ENCODE measurements at places on chromosomes 12 and 14.

DNA sequence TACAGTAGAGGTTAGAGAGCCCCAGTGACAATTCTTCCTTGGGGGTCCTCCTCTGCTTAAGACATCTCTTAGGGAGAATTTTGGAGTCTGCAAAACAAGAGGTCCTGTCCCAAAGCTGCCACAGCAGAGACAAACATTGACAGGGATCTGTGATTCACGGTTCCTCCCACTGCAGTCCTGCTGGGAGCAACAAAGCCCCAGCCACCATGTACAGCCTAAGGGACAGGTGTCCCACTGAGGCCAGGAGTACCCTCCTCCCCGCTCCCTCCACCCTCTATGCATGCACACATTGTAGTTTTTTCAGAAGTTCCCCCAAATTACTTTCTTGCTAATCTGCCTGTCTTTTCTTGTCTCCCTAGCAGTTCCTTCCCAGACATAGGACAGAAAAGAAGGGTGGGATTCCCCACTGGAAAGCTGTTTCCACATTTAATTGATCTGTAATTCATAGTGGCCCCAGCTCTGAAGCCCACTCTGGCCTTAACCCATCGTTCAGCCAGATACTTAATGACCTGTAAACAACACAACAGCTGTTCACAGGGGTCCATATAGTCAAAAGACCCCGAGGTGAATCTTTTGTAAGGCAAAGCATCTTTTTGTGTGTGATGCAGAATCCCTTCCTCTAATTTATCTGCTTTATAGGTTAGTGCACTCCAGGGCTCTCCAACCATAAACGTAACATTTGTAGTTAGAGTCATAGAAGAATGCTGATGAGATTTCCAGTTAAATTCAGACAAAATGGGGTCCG is 13.9 kb upstream of the PRICKLE1 start:
- DNase-seq, result no peak

GRCh38 chr14:78498062-78498595 is 328.0 kb downstream of the NRXN3 start:
- DNase-seq, result no peak

DNA sequence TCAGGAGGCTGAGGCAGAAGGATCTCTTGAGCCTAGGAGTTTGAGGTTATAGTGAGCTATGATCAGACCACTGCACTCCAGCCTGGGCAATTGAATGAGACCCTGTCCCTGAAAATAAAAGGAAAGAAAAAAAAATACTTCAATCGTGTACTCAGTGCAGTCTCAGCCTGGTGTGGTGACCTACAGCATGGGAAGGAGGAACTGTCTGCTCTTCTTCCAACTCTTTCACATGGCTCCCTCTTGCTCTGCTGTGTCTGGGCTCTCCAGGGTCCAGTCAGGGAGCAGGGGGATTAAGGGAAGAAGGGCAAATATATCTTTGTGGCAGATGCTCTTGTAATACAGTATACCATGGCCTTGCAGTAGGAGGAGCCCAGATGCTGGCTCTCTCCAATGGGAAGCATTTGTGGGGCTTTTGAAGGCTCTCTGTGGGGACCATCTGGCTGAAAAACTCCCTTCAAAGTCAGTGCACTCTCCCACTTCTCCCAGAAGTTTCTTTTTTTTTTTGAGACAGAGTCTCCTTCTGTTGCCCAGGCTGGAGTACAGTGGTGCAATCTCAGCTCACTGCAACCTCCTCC is 76.6 kb upstream of the TMPO start:
- no peak for DNase-seq

- no peak for DNase-seq
Observed at GRCh38 chr12:12538535-12538934, 24.1 kb downstream of the DUSP16 start.

DNA sequence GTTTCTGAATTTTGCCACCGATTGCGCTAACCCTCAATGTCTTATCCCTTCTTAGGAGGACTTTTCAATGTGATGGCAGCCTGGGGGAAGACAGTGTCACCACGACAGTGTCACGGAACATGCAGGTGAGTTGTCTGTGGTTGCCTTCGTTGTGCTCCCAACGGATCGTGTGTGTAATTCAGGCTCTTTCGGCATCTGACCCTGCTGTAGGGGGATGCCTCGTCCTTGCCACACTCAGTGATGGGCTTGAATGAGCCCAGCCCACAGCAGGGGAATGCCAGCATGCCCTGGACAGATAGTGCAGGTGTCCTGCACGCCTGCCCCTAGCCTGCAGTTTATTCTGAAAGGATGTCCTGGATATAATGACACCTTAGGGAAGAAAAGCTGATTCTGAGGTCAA is 123.8 kb upstream of the RTL1 start:
- DNase-seq, result no peak

DNA sequence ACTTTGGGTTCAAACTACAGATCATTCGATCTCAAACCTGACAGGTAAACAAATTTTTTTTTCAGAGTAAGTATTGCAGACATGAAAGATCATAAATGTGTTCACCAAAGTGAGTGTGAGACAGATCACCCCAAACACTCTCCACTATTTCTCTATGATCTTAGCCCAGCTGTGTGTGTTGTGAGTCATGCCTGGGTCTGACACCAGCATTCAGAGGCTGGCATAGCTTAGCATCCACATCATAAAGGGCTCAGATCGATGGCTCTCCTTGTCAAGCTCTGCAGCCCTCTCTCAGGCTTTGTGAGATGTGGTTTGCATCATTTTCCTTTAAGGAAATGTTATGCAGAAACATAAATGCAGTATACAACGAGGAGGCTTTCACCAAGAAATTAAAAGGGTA is 164.9 kb downstream of the ETV6 start:
- no peak for DNase-seq

DNA sequence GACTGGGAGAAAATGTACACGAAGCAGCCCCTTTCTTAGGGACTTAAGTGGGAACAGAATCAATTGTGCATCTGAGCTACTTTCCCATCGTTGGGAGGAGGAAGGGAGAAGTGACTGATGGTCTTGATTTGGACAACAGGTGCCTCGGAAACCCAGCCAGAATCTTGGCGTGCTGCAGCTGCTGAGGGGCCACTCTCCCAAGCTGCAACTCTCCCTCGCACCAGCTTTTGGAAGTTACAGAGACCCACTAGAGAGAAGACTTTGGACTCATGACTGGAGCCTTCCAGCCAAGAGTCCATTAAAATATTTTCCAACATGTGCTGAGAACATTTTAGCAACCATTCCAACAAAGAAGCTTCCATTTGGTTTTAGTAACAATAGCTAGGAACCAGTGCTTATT is 52.3 kb downstream of the GNS start:
- DNase-seq, result no peak

DNA sequence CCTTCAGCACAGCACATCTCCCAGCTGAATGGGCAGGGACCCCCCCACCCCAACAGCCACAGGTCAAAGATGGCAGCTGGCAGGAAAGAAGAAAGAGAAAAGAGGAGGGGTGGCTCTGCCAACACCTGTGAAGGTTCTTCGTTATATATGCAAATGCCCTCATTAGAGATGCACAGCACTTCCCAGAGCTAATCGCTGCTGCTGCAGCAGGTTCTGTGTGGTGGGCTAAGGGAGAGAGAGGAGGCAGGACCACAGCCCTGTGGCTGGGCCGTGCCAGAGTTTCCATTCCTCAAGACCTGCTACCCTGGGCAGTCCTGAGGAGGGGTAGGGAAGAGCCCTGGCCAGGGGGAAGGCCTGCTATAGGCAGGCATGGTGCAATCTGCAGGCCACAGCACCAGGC is 28.7 kb downstream of the SMUG1 start:
- no peak for DNase-seq

GRCh38 chr14:84361476-84361875 is 1168.5 kb upstream of the FLRT2 start:
- no peak for DNase-seq

DNA sequence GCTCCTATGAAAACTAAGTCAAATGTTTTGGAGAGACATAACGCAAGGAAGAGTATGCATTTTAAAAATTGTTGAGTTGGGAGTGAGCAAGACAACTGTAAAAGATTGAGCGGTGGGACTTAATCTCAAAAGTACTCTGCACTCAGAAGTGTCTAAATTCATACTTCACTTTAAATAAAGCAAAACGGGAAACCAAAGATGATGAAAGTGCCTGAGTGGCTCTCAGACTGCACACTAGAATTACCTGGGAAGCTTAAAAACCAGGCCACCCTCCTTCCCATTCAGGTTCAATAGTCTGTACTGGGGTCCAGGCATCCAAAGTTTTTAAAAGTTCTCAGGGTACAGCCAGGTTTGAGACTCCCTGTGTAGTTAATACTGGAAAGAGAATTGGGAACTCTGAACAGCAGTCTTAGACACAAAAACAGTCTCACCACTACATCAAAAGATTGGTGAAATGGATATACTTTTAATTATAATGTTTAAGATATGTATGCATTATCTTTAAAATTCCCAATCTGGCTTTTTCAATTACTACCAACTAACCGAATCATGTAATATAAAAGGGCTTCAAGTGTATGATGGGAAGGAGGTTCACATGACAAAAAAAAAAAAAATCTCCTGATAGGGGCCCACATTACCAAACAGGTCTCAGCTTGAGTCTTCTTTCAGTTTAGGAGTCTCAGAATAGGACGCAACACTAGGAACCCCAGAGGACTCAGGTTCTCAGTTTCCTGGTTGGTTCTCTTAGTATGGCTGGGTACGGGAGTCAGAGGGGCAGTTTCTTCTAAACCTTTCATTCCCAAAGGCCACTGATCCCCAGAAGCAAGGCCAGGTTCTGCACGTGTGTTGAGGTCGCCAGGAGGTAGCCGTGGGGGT is 1.0 kb downstream of the HOMEZ start:
- peak; percentile 22 for DNase-seq

GRCh38 chr14:95699412-95699811 is 13.2 kb downstream of the TCL1B start:
- no peak for DNase-seq

DNA sequence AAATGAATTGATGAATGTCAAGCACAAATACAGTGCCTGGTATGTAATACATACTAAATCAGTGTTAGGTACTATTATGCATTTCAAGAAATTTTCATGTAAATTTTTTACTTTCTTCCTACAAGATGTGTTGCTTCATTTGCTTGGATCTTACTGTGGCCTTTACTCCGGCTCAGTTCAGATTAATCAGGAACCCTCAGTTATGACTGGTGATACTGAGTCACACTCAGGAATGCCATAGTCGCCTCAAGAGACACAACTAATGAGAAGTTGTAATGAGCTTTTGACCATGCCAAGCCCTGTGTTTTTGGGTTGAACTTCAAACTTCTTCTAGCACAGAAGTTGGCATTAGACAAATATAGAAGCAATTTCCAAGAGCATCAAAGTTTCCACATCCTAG is 96.0 kb downstream of the TGFB3 start:
- DNase-seq, result no peak

- DNase-seq, result no peak
Observed at GRCh38 chr12:87603727-87604126, 425.5 kb downstream of the C12orf50 start.

DNA sequence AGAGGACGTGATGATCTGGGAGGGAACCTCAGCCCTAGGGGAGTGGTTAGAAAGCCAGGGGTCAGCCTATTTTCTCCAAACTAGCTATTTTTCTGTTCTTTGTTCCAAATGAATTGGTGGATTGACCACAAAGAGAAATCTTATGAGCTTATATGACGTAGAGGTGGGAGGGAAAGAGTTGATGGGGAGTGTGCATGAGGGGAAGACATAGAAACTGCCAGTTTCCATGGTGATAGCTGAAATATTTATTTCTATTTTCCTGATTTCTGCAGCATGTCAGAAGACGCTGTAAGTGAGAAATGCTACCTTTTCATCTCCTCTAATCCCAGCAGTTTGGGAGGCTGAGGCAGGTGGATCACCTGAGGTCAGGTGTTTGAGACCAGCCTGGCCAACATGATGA is 51.4 kb upstream of the CISTR start:
- no peak for DNase-seq

- DNase-seq, result no peak
Observed at GRCh38 chr12:98997899-98998298, 352.8 kb downstream of the APAF1 start.

DNA sequence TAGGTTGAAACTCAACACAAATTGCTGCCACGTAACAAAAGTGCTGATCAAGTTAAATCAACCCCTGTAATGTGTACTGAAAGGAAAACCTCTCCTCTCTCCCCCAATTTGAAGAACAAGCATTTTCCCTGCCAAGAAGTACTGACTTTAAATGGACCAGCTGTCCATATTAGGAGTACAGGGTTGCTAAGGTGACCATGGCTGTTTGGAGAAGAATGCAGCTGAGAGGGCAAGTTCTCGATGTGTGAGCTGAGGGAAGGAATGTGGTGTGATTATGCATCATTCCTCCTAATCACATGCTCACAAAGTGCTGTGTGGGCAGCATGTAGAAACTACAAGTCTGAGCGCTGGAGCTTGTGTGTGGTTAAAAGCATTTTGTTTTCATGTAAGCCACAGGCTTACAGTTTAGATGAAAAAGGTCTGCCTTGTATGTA is 50.9 kb upstream of the CCT2 start:
- DNase-seq, result no peak

DNA sequence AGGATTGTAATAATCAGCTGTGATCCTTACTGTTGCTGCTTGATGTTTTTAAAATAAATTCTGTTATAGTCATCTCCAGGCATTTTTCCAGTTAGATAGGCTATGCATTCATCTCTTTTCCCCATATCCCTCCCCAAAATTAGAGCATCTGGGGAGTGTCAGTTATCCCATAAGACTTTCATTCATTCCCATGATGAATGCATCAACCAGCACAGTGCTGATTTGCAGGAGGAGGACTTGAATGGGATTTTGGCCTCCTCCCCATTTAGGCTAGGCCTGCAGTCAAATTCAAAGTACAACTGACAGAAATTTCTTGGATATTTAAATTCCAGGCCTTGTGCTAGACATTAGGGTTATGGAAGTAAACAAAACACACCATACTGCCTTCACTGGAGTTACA is 99.8 kb downstream of the AEBP2 start:
- no peak for DNase-seq

GRCh38 chr14:63996625-63997220 is 143.9 kb downstream of the SYNE2 start:
- DNase-seq, result no peak

DNA sequence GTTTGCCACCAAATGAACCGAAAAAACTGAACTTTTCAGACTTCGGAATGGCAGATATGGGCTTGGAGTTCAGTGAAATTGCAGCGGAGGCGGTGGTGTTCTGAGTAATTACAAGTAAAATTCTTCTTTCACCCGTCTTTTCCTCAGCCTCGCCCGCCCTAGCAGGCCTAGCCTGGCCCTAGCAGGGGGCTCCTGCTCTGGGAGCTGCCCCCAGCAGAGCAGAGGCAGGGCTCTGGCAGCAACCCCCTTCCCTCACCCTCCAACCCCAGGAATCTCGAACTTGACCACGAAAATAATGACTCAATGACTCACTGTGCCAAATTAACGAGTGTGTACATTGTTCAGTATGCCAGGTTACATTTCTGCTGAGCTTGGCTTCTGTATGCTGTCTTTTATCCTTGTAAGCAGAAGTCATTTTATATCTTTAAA is 1.1 kb downstream of the PAPLN start:
- no peak for DNase-seq

- DNase-seq, result no peak
Observed at GRCh38 chr14:97977651-97978261, 1180.6 kb downstream of the VRK1 start.

- DNase-seq, result peak; percentile 90
Observed at GRCh38 chr12:26831951-26832821, 808 bp downstream of the ITPR2 start.

GRCh38 chr12:124913474-124914391 is 717 bp downstream of the UBC start:
- DNase-seq, result peak; percentile 89

All from KBM-7 (cell line).